CD8-positive, alpha-beta memory T cell (primary cell): ENCODE measurements at places on chromosomes 6 and 20. TPM values are rescaled to one million over a fixed set of nuclear protein-coding genes. Genes with fewer than 3 reads are reported as not detected.
A peak's percentile ranks its signal among the peaks of the same experiment; 100 is the strongest.

SMOC2 gene
- not detected for total RNA-seq

TRDN gene
- total RNA-seq, result not detected

FGD2 gene
- total RNA-seq, result 1.2 TPM

CDKAL1 gene
- total RNA-seq, result 30.2 TPM

PSORS1C2 gene
- total RNA-seq, result not detected

PPP1R3G gene
- not detected for total RNA-seq

CDH4 gene
- not detected for total RNA-seq

TCF19 gene
- total RNA-seq, result 103 TPM

GRCh38 chr20:1654996-1655395 lies 2.6 kb downstream of the SIRPG start:
- peak overlapping the region; percentile 46 for H3K4me3 ChIP-seq
- DNase-seq, result peak; percentile 59
- no peaks in the 10 kb centered on the region for H3K27me3 ChIP-seq
- H3K27ac ChIP-seq, result no peak overlapping the region
- H3K4me1 ChIP-seq, result peaks cover 83% of the 10 kb centered on the region

DNA sequence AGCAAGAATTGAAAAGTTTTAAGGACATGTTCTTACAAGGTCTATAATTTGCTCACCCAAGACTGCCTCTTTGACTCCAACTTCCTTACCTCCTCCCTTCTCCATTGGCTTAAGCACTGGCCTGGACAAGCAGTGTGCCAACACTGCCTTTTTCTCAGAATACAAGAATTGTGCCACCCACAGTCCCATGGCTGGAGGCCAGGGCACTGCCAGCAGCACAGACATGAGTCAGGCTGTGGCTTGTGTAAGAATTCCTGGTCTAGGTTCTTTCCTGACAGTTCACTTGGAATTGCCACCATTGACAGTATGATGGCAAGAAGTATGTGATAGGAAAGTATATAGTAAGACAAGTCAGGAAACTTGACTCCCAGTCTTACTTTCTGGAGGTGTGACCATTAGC lies 202.7 kb upstream of the MARCKS start:
- H3K27ac ChIP-seq, result no peak overlapping the region
- DNase-seq, result no peak
- H3K36me3 ChIP-seq, result no peaks in the 10 kb centered on the region
- H3K4me3 ChIP-seq, result no peak overlapping the region
- H3K27me3 ChIP-seq, result no peaks in the 10 kb centered on the region

DNA sequence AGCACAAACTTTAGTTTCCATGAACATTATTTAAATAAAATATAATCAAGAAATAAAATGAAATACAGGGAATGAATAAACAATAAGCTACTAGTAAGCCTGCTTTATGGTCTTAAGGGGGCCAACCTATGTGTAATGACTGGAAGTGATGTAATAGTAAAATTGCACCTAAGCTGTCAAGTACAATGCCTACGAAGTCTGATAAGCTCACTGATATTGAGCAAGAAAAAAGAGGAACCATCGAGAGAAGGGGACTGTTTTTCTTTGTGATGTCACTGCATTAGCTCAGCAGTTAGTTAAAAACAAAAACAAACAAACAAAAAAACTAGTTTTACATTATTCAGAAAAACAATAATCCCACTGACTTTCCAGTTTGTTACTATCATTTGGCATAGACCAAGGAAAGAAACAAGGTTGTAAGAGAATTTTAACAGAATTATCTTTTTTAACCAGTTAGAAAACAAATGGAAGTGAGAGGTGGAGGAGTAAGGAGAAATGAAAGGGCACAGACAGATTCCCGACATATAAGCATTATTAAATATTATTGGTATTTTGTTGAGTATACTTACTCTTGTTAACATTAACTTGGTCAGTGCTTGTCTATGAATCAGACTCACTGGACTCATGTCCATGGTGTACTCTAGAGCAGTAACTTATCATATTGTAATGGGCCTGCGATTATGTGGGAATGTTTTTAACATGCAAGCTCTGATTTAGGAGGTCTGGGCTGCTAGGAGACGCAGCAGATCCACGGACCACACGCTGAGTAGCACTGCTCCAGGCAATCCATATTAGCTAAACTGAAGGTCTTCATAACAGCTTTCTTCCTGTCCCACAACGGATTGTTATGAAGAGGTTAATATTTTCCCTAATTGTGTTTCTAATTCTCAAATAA lies 99.6 kb upstream of the HMGCLL1 start:
- no peak overlapping the region for H3K4me3 ChIP-seq
- H3K27me3 ChIP-seq, result no peaks in the 10 kb centered on the region
- H3K27ac ChIP-seq, result no peak overlapping the region
- H3K4me1 ChIP-seq, result no peaks in the 10 kb centered on the region

GRCh38 chr20:48019496-48019895 lies 234.2 kb upstream of the SULF2 start:
- H3K27ac ChIP-seq, result no peak overlapping the region
- no peak overlapping the region for H3K4me3 ChIP-seq
- H3K36me3 ChIP-seq, result no peaks in the 10 kb centered on the region
- H3K4me1 ChIP-seq, result no peaks in the 10 kb centered on the region

- no peaks in the 10 kb centered on the region for H3K36me3 ChIP-seq
- no peak overlapping the region for H3K4me3 ChIP-seq
- peaks cover 3% of the 10 kb centered on the region for H3K27me3 ChIP-seq
- no peak for DNase-seq
Observed at GRCh38 chr6:27940766-27941165, 16.3 kb upstream of the OR2B6 start.

GRCh38 chr6:125192610-125192930 lies 39.0 kb downstream of the TPD52L1 start:
- no peaks in the 10 kb centered on the region for H3K4me1 ChIP-seq
- no peak for DNase-seq
- no peak overlapping the region for H3K27ac ChIP-seq
- H3K4me3 ChIP-seq, result no peak overlapping the region
- no peaks in the 10 kb centered on the region for H3K27me3 ChIP-seq

GRCh38 chr20:63553933-63554290 lies at the start of gene FNDC11:
Gene FNDC11 (plus strand): TSS chr20:63554159. CDS start chr20:63555664, 1,505 bp downstream.
- peak within 1 kb of the TSS; percentile 38 for H3K27ac ChIP-seq
- peaks cover 16% of the 10 kb centered on the region for H3K4me1 ChIP-seq
- no peaks in the 10 kb centered on the region for H3K27me3 ChIP-seq
- peak; percentile 58 for DNase-seq
- no peaks in the 10 kb centered on the region for H3K36me3 ChIP-seq

DNA sequence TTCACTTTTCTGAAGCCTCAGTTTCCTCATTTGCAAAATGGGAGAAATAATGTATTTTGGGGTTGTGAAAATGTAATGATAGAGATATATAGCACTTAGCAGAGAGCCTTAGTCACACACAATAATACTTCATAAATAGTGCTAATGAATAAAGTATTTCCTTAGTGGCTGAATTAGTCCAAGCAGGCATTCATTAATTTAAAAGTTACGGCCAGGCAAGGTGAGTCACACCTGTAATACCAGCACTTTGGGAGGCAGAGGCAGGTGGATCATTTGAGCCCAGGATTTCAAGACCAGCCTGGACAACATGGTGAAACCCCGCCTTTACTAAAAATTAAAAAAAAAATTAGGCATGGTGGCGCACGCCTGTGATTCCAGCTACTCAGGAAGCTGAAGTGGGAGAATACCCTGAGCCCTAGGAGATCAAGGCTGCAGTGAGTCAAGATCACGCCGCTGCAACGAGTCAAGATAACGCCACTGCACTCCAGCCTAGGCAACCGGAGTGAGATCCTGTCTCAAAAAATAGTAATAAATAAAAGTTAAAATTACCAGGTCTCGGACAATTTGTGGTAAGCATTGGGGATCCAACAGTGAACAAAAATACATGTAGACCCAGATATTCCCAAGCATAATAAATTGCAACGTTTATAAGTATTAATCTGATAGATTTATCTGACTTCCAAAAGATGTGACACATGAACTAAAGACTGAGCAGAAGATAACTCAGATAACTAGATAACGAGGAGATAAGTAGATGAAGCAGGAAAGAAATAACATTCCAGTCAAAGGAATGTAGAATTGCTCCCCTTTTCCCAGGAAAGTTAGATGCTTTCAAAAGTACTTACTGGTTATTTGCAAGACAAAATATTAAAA lies 2.1 kb upstream of the IBTK start:
- peaks cover 29% of the 10 kb centered on the region for H3K4me1 ChIP-seq
- no peak overlapping the region for H3K4me3 ChIP-seq
- no peaks in the 10 kb centered on the region for H3K27me3 ChIP-seq
- no peak overlapping the region for H3K27ac ChIP-seq
- H3K36me3 ChIP-seq, result no peaks in the 10 kb centered on the region
- no peak for DNase-seq

- H3K27me3 ChIP-seq, result no peaks in the 10 kb centered on the region
- no peaks in the 10 kb centered on the region for H3K36me3 ChIP-seq
- H3K4me1 ChIP-seq, result no peaks in the 10 kb centered on the region
- DNase-seq, result no peak
- no peak overlapping the region for H3K27ac ChIP-seq
Observed at GRCh38 chr20:8344631-8345030, 212.6 kb downstream of the PLCB1 start.

DNA sequence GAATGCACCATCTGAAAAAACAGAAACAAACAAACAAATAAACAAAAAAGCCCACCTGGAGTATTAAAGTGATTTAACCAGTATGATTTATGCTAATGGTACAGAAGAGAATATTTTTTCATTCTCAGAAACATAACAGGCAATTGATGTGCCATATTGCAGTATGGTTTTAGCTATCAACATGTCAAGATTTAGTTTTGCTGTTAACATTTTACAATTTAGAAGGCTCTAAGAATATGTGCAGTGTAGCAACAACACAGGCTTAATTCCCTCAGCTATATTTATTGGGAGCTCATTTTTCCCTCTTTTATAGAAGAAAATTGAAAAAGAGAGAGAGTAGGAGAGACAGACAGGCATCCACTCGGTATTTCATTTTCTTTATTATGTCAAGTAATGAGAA lies 1022.7 kb upstream of the CITED2 start:
- H3K36me3 ChIP-seq, result no peaks in the 10 kb centered on the region
- H3K4me1 ChIP-seq, result no peaks in the 10 kb centered on the region
- DNase-seq, result no peak
- no peak overlapping the region for H3K27ac ChIP-seq
- H3K4me3 ChIP-seq, result no peak overlapping the region

DNA sequence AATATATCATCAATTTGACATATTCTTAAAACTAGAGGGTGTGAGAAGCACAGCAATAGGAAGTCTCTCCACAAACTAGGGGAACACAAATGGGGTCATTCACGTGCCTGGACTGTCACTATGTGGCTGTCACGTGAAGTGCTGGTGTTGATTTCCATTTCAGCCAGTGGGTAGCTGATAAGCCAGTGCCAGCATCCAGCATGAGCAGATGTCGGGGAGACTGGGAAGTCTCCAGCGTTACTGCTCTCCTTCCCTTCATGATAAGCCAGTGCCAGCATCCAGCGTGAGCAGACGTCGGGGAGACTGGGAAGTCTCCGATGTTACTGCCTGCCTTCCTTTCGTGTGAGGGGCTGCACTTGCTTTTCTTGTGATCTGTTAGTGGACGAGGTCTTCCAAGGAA lies 5.6 kb upstream of the SLC17A9 start:
- H3K36me3 ChIP-seq, result peaks cover 39% of the 10 kb centered on the region
- no peak overlapping the region for H3K27ac ChIP-seq
- no peak overlapping the region for H3K4me3 ChIP-seq
- H3K27me3 ChIP-seq, result no peaks in the 10 kb centered on the region
- peaks cover 7% of the 10 kb centered on the region for H3K4me1 ChIP-seq

GRCh38 chr20:25397821-25398220 lies 7.2 kb upstream of the ABHD12 start:
- no peak for DNase-seq
- H3K4me1 ChIP-seq, result no peaks in the 10 kb centered on the region
- H3K27me3 ChIP-seq, result no peaks in the 10 kb centered on the region
- H3K27ac ChIP-seq, result no peak overlapping the region

DNA sequence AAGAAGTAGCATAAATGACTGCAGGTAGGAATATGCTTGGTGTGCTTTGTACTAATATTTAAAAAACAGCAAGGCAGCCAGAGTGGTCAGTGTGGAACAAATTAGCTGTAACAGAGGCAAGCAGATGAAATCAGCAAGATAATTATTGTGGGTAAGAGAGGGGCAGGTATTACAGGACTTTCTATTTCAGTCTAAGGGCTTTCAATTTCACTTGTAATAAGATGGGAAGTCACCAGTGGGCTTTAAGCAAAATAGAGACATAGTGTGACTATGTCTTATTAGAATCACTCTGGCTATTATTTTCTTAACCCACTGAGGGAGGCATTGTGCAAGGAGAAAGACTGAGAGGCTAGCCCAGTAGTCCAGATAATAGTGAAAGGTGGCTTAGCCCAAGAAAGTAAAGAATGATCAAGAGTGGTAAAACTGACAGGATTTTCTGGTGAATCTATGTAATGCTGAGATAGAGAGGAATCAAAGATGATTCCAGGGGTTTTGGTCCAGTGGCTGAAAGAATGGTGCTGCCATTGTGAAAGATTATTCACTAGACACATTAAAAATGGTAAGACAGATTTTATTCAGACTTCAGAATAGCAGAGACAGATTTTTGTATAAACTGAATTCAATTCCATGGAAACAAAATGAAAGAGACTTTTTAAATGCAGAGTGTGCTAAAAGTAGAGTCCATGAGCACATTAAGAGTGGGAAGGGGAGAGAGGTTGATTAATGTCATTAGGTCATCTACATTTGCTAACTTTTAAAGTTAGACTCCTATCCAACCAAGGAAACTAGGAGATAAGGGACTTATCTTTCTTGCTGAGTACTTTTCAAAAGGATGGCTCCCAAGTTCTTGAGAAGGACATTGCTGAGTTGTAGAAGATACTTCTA lies 1136.0 kb downstream of the HACE1 start:
- DNase-seq, result no peak
- H3K27me3 ChIP-seq, result no peaks in the 10 kb centered on the region
- H3K4me3 ChIP-seq, result no peak overlapping the region
- no peak overlapping the region for H3K27ac ChIP-seq

DNA sequence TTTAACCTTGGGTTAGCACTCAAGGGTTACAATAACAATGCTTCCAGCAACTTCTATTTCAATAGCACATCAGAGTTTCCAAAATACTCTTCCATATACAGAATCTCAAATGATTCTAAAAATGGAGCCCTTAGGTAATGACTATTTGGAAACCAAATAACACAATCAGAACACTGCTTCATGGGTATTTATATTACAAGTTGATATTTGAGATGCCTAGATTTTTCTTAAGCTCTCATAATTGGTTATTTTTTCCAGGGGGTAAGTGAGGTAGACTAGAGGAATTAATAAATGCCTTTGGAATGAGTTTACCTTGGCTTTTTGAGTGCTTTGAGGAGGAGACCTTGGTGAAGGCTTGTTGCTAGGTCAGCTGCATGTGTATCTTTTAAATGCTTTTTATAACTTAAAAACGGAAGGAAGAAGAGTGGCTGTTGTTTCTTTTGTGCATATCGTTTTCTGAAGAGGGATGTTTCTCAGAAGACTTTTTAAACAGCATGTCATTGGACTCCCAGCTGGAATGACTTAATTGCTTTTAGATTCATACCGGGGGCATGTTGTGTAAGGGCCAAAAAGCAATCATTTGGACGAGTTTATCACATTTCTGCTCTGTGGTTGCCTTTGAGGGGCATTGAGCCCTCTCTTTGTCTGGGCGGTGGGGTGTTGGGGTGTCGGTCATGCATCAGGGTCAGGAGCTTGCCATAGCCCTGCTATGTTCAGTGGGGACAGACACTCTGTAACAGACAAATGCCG lies 186.0 kb downstream of the DTNBP1 start:
- no peak for DNase-seq
- no peaks in the 10 kb centered on the region for H3K36me3 ChIP-seq
- no peaks in the 10 kb centered on the region for H3K27me3 ChIP-seq
- no peak overlapping the region for H3K4me3 ChIP-seq
- no peak overlapping the region for H3K27ac ChIP-seq
- no peaks in the 10 kb centered on the region for H3K4me1 ChIP-seq

GRCh38 chr6:162055365-162055764 lies 672.2 kb downstream of the PRKN start:
- H3K27me3 ChIP-seq, result no peaks in the 10 kb centered on the region
- H3K4me3 ChIP-seq, result no peak overlapping the region
- no peak for DNase-seq
- no peaks in the 10 kb centered on the region for H3K4me1 ChIP-seq
- H3K36me3 ChIP-seq, result no peaks in the 10 kb centered on the region
